GM13976 (cell line): ENCODE measurements at places on chromosomes 12 and 14.

DNA sequence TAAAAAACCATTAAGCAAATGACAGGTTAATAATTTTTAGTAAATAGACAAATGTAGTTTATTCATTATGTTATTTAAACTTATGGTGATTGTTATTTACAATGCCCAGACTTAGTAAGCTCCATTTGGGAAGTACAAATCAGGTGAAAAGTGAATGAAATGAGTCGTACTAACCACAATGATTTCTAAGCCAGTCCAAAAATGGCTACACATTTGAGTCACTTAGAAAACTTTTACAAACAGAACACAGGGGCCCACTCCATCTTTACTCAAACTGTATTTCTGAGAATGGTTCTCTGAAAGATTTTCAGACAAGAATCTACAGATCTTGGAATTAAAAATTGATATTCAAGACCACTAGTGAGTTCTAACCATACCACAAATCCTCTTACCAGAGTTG lies 653.3 kb upstream of the MIS18BP1 start:
- DNase-seq = no peak

DNA sequence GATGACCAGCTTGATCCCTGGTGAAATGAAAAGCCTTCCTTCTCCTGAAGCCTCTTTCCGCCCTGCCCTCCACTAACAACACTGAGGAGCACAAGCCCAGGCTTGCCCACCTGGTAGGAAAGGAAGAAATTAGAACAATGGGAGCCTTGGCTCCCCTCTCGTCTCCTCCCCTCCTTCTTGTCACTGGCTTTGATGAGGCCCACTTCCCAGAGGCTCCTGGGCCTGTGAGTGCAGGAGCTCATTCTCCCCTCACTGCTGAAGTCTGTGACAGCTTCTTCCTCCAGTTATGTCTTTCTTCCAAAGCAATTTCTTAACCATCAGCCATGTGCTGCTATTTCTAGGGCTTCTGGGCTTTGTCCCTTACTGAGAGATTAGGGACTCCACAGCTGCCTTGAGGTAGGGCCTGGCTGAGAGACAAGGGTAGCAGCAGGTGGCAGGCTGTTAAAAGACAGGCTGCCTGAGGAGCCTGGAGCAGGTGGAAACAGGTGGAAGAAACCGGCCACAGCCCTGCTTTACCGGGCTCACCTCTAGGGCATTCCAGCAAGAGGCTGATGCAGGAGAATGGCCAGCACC lies 53.6 kb upstream of the SRSF5 start:
- no peak for DNase-seq

DNA sequence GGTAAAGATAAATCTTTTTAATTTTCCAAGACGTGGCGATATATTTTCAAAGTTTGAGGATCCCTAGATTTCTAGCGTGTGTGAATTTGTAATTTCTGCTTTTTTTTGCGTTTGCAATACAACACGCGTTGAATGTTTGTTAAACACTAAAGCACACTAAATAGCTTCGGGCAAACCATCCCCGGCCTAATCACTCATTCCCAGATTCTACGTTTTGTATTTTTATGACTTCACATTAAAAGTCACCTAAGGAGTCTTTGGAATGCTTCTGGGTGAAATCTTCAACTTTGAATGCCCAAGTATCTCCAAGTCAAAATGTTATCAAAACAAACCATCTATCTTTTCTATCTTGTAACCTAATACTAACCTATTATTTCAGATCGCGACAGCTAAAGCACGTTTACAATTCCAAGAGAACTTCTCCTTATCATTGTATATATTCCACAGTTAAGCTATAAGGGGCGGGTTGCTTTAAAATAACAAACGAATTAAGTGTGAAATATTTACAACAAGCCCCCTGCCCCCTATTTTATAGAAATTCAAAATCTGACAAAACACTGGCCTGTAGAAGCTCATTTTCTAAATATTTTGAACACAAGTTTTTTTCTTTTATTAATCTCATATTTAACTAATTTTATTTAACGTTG lies 1.1 kb downstream of the ALX1 start:
- DNase-seq = no peak

GRCh38 chr12:14260011-14260993 lies 105.2 kb upstream of the ATF7IP start:
- DNase-seq = no peak

GRCh38 chr14:62301911-62302310 lies 539.7 kb downstream of the SNAPC1 start:
- no peak for DNase-seq

GRCh38 chr14:49550286-49551184 lies 35.6 kb downstream of the RPS29 start:
- no peak for DNase-seq

- no peak for DNase-seq
These were observed 245.9 kb downstream of the CACNA1C start for GRCh38 chr12:2298556-2299200.

DNA sequence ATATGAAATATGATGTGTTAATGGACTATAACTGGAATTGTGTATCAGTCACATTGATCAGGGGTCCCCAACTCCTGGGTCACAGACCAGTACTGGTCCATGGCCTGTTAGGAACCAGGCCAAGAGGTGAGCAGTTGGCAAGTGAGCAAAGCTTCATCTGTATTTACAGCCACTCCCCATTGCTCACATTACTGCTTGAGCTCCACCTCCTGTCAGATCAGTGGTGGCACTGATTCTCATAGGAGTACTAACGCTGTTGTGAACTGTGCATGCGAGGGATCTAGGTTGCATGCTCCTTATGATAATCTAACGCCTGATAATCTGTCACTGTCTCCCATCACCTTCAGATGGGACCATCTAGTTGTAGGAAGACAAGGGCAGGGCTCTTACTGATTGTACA lies 72.3 kb downstream of the CDK17 start:
- no peak for DNase-seq
